ENCODE measurements at places on chromosomes 16 and 17. TPM values are rescaled to one million over a fixed set of nuclear protein-coding genes. Genes with fewer than 3 reads are reported as not detected.

The DVL2 gene
- 5.1 TPM for total RNA-seq

The MAP3K14 gene
- 4.4 TPM for total RNA-seq

The SLC5A11 gene
- total RNA-seq = not detected

The RHBDL1 gene
- 2.0 TPM for total RNA-seq

The KRT33B gene
- total RNA-seq = not detected

The CDRT15L2 gene
- total RNA-seq = not detected

The DNAAF1 gene
- 1.0 TPM for total RNA-seq

The FZD2 gene
- 13.7 TPM for total RNA-seq

The NKD1 gene
- 4.1 TPM for total RNA-seq

The OR4D2 gene
- total RNA-seq = not detected

The NGFR gene
- total RNA-seq = 47.9 TPM

The NPB gene
- total RNA-seq = not detected

The ATMIN gene
- 51.8 TPM for total RNA-seq

GRCh38 chr17:7856811-7857712 lies at the start of gene NAA38:
TSS of gene NAA38 (minus strand) at chr17:7857559. CDS start at chr17:7857463, 96 bp downstream.
- DNase-seq = peak; percentile 96

DNA sequence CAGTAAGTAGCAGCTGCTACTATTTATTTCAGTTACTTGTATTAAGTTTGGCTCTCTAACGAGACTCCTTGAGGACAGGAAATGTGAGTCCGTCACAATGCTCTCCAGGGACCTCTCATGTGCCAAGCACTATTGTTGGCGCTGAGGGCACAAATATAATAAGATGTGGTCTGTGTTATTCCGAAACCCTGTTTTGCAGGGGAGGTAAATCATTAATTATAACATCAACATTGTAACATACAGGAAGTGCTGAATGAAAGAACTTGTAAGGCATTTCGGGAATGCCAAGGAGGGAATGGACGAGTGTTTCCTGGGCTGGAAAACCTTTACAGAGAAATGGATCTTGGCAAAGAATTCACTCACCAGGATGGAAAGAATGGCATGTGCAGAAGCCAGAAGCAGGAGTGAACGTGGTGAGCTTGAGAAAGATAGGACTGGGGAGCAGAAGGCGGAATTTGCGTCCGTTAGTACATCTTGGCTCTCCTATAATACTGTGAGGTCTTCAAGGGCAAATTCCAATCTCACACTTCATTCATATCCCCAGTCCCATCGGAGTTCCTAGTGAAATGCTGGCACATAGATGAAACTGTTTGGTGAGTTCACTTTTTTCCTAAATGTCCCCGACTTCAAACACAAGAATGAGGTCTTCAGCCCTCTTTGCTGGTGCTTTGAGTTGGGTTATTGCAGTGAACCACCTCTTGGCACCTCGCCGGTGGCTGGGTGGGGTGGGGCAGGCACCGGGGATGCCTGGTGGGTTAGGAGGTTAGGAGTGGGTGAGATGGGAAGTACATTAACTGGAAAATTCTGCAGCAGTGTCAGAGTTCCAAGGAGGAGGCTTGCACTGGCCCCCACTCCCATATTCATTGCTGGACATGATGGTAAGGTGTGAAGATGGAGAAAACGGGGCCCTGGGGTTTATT lies 11.5 kb downstream of the TAC4 start:
- DNase-seq = no peak

DNA sequence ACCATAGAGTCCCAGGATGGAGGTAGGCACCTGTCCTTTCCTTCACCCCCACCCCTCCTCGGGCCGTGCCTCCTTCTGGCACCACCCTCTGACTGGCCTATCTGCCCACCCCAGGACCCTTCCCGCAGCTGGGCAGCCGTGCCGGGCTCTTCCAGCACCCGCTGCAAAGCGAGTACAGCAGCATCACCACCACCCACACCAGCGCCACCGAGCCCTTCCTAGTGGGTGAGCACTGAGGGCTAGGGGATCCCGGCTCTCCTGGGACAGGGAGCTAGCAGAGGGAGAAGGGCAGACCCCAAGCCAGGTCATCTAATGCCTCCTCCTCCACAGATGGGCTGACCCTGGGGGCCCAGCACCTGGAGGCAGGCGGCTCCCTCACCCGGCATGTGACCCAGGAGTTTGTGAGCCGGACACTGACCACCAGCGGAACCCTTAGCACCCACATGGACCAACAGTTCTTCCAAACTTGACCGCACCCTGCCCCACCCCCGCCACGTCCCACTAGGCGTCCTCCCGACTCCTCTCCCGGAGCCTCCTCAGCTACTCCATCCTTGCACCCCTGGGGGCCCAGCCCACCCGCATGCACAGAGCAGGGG lies 7.8 kb downstream of the GALK1 start:
- DNase-seq = no peak

DNA sequence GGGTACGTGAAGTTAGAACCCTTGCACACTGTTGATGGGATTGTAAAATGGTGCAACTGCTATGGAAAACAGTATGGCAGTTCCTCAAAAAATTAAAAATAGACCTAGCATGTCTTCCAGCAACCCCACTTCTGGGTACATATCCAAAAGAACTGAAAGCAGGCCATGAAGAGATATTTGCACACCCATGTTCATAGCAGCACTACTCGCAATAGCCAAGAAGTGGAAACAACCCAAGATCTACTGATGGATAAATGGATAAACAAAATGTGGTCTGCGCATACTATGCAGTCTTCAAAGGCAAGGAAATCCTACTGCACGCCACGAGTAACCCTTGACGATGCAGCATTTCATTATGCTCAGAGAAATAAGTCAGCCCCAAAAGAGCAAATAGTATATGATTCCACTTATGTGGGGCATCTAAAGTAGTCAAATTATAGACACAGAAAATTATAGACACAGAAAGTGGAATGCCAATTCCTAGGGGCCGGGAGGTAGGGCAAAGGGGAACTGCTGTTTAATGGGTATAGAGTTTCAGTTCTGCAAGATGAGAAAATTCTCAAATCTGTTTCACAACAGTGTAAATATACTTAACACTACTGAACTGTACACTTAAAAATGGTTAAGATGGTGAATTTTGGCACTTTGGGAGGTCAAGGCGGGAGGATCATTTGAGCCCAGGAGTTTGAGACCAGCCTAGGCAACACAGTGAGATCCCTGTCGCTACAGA lies 17.2 kb downstream of the CORO7 start:
- no peak for DNase-seq

DNA sequence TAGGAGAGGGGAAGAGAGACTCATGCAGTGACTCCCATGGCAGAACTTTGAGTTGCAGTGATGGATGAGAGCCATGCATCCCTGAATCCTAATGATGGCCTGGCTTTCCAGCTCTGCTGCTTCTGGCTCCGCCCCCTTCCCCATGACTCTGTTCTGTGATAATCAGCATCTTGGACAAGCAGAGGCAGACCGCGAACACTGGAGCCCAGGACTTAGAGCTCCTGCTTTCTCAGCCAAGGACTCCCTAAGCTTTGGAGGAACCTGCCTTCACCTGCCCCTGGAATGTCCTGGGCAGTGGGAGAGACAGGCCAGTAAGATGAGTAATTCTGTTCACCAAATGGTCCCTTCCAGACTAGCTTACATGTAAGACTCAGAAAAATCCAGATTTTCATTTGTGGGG lies 12.5 kb downstream of the CCDC92B start:
- no peak for DNase-seq

- DNase-seq = no peak
Observed at GRCh38 chr17:45357364-45357997, 40.7 kb upstream of the MAP3K14 start.

DNA sequence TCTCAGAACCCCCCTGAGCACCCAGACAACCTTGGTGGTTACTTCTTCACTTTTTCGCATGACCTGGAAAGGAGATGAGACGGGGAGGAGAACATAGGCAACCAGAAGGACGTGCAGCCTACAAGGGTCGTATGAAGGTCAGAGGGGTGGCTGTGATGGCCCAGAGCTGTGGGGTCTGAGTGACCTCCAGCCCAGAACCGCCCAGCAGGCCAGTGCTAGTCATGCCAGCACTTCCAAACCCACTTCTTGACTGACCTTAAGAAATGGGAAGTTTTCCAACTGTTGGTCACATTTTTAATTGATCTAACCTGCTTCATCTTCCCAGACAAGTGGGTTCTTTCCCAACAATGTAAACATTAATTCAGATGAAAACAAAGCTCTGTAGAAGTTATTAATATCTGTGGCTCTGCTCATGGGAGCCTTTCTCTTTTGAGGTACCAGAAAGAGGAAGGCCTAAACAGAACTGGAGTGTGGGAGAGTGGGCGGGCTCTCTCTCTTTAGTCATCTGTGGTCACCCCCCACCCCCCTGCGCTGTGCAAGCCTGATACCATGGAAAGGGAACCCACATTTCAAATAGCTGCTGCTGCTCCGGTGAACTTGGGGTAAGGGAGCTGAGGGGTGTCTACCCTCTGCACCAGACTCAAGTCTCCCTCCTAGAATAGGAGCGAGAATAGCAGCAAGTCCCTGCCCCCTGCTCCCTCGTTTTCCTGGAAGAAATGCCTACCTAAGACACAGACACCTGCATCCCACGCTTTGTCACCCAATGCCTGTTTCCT lies 101.6 kb downstream of the RAB11FIP4 start:
- no peak for DNase-seq

GRCh38 chr16:67154578-67155294 lies 3.9 kb upstream of the B3GNT9 start:
- no peak for DNase-seq

DNA sequence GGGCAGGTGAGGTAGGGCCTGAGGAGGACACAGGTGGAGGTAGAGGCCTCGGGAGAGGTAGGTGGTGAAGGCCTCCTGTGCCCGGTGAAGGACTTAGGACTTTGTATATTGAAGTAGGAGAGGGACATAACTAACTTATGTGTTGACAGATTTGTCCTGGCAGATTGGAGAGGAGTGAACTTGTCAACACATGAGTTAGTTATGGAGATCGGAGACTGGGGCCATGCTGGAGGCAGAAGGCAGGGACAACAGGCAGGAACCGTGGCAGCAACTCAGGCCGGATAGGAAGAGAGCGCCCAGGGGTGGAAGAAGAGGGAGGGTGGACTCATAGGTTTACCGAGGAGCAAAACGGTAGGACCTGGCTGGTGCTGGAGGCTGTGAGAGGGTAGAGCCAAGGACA lies 18.4 kb downstream of the GLP2R start:
- DNase-seq = no peak

DNA sequence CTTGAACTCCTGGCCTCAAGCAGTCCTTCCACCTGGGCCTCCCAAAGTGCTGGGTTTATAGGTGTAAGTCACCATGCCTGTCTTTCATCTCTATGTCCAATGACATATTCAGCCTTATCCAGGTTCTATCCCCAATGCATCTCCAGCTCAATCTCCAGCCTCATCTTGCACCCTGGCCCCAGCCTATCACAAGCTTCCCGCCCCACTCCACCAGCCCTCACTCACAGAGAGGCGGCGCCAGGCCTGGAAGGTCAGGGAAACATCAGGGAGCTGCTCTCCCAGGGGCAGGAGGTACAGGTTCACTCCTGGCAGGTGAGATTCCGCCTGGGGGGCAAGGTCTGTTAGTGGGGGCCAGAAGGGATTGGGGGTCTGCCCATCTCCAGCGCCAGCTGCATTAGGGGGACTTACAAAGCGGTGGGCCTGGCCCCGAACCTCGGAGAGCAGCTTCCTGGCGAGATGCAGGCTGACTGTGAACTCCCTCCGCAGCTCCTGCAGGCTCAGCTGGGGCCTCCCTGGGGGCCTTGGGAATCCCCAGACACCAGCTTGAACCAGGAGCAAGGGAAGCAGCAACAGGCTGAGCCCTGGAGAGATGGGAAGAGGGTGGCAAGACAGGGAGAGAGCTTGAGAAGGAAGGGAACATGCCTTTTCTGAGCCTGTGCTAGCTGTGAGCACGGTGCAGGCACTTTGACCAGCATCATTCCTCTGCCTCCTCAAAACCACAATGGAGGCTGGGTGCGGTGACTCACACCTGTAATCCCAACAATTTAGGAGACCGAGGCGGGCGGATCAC lies 3.0 kb downstream of the IL27 start:
- DNase-seq = no peak

GRCh38 chr16:63059676-63060075 lies 1023.4 kb upstream of the CDH8 start:
- no peak for DNase-seq

- no peak for DNase-seq
Observed at GRCh38 chr17:38918129-38918913, 7.1 kb upstream of the LASP1NB start.

DNA sequence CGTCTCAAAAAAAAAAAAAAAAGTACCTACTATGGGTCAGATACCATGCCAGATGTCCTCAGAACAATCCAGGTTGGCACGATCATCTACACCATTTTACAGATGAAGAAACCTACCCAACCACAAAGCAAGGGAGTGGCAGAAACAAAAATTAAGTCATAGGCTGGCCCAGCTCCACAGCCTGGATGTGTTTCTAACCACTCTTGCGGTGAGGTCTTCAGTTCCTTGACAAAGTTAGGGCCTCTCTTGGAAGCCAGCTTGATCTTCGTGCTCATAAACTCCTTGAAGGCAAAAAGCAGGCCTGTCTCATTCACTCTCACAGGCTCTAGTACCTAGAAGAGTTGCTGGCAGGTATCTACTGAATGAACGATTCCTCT lies 6.2 kb downstream of the GGA2 start:
- peak; percentile 51 for DNase-seq

- no peak for DNase-seq
Observed at GRCh38 chr17:64115043-64115698, 14.8 kb downstream of the ERN1 start.

DNA sequence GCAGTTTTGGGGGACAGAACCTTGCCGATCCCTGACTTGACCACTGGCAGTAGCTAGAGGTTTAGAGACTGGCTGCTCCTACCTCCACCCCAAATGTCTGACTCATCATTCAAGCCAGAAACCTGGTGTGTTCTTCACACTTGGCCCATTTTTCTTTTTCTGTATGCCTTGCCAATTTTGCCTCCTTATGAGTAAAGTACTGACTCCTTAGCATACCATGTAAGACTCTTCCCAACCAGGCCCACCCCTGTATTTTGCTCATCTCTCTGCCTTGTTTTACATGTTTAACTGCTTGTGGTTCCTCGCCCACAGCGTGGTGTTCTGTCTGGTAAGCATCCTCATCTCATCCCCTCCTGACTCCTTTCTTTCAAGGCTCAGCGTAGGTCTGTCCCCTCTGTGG lies 37.9 kb downstream of the NUP88 start:
- no peak for DNase-seq

- no peak for DNase-seq
Observed at GRCh38 chr17:82419540-82419939, 1.2 kb upstream of the OGFOD3 start.

DNA sequence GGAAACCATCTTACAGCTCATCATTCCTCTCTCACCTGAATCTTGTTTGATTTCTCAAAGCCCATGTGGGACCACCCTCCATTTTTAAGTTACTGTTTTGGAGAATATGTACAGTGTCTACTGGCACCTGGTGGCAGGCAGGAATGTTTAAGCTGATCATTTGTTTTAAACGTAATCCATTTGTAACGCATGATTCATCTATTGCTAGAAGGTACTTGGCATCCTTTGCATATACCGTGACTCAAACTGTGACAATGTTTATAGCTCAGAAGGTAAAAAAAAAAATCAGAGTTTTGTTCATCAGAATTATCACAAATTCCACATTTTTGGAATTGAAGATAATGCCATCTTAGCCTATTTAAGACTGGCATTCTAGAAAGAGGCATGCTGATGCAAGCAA lies 1007.5 kb upstream of the EEF2KMT start:
- no peak for DNase-seq

GRCh38 chr17:41627316-41628072 lies 3.1 kb upstream of the KRT17 start:
- DNase-seq = no peak

- DNase-seq = no peak
Observed at GRCh38 chr17:58028578-58028977, 21.5 kb upstream of the SRSF1 start.
